PC-3 (cell line): ENCODE measurements at places on chromosomes 13 and 19. TPM values are rescaled to one million over a fixed set of nuclear protein-coding genes. Genes with fewer than 3 reads are reported as not detected.

GRCh38 chr13:45119469-45119990 is 780 bp upstream of the GTF2F2 start:
- H3K27me3 ChIP-seq: no peaks in the 10 kb centered on the region
- no peak overlapping the region for H3K27ac ChIP-seq
- peak overlapping the region; percentile 99 for H3K4me3 ChIP-seq
- DNase-seq: no peak
- H3K4me1 ChIP-seq: peaks cover 13% of the 10 kb centered on the region
- H3K36me3 ChIP-seq: no peaks in the 10 kb centered on the region

GRCh38 chr13:44833139-44833538 is 156.1 kb downstream of the NUFIP1 start:
- no peaks in the 10 kb centered on the region for H3K27me3 ChIP-seq
- H3K4me3 ChIP-seq: no peak overlapping the region
- no peak for DNase-seq
- no peak overlapping the region for H3K27ac ChIP-seq
- H3K36me3 ChIP-seq: no peaks in the 10 kb centered on the region
- peaks cover 15% of the 10 kb centered on the region for H3K4me1 ChIP-seq

GRCh38 chr19:5031231-5032100 is 62.6 kb downstream of the KDM4B start:
- H3K36me3 ChIP-seq: peaks cover 7% of the 10 kb centered on the region
- DNase-seq: peak; percentile 92
- no peak overlapping the region for H3K4me3 ChIP-seq
- peaks cover 6% of the 10 kb centered on the region for H3K4me1 ChIP-seq
- H3K27ac ChIP-seq: no peak overlapping the region

- H3K36me3 ChIP-seq: no peaks in the 10 kb centered on the region
- H3K4me3 ChIP-seq: no peak overlapping the region
- H3K27me3 ChIP-seq: no peaks in the 10 kb centered on the region
- peaks cover 20% of the 10 kb centered on the region for H3K4me1 ChIP-seq
- H3K27ac ChIP-seq: peak overlapping the region; percentile 88
- peak; percentile 78 for DNase-seq
Measured at GRCh38 chr13:42807866-42808265, 26.5 kb downstream of the FAM216B start.

DNA sequence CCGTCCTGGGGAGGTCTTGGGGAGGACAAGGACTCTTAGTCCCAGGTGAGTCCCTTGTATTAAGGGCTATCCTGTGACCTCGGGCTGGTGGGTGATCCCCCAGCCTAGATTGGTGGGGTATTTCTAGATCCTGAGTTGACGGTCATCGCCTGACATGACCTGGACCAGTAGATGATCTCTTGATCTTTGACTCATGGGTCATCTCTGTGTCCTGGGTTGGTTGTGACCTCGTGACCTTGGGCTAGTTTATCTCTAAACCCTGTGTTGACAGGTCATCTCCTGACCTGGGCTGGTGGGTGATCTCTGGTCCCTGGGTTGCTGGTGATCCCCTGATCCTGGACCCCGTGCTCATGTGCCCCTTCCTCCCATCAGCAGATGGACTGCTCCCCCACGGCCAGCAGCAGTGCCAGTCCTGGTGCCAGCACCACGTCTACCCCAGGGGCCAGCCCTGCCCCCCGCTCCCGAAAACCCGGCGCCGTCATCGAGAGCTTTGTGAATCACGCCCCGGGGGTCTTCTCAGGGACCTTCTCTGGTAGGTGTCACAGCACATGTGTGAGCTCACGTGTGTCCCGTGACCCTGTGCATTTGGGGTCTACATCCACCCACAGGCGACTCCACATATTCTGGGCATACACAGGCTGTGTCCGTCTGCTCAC is 6.3 kb downstream of the MIDN start:
- H3K36me3 ChIP-seq: peaks cover 45% of the 10 kb centered on the region
- DNase-seq: no peak
- H3K4me3 ChIP-seq: no peak overlapping the region
- H3K4me1 ChIP-seq: peaks cover 24% of the 10 kb centered on the region
- H3K27ac ChIP-seq: no peak overlapping the region
- no peaks in the 10 kb centered on the region for H3K27me3 ChIP-seq

GRCh38 chr19:1110809-1111640 is 7.2 kb downstream of the GPX4 start:
- H3K4me1 ChIP-seq: no peaks in the 10 kb centered on the region
- no peak overlapping the region for H3K4me3 ChIP-seq
- no peaks in the 10 kb centered on the region; the same call in 1 of the 2 replicates for H3K36me3 ChIP-seq
- no peak for DNase-seq

- no peak overlapping the region for H3K4me3 ChIP-seq
- H3K4me1 ChIP-seq: no peaks in the 10 kb centered on the region
- 0 out of 2 replicates have a peak, but pooled peaks cover 5% of the 10 kb centered on the region for H3K27me3 ChIP-seq
- no peak for DNase-seq
- H3K36me3 ChIP-seq: no peaks in the 10 kb centered on the region
Measured at GRCh38 chr13:39315796-39316195, 277.5 kb downstream of the NHLRC3 start.

DNA sequence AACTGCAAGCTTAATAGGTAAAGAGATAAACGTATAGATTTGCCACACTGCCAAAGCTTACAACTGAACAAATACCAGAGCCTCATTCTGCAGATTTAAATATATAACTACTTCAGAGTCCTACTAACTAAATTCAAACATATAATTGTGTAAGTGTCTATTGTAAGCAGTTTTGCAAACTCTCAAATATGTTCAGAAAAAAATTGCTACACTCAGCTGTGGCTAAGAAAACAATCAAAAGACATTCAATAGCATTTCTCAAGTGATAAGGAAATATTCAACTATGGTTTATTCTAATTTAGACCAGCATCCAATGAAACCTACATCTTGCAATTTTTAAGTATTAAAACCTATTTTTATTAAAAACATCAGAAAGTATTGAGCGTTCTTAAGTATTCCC is 202.4 kb downstream of the KCTD12 start:
- H3K27ac ChIP-seq: no peak overlapping the region
- H3K27me3 ChIP-seq: peaks cover 41% of the 10 kb centered on the region
- H3K36me3 ChIP-seq: no peaks in the 10 kb centered on the region
- no peaks in the 10 kb centered on the region for H3K4me1 ChIP-seq

GRCh38 chr13:44243198-44243857 is 130.3 kb upstream of the SERP2 start:
- H3K4me3 ChIP-seq: no peak overlapping the region
- peak; percentile 59 for DNase-seq
- H3K27me3 ChIP-seq: no peaks in the 10 kb centered on the region
- no peaks in the 10 kb centered on the region for H3K36me3 ChIP-seq

- peak overlapping the region; percentile 21; the same call in 1 of the 2 replicates for H3K27ac ChIP-seq
- DNase-seq: no peak
- no peaks in the 10 kb centered on the region for H3K27me3 ChIP-seq
Measured at GRCh38 chr19:38718747-38719543, 25.3 kb downstream of the CAPN12 start.

- H3K27me3 ChIP-seq: no peaks in the 10 kb centered on the region
- H3K4me1 ChIP-seq: peaks cover 7% of the 10 kb centered on the region
- H3K4me3 ChIP-seq: no peak overlapping the region
- H3K27ac ChIP-seq: no peak overlapping the region
- no peak for DNase-seq
- no peaks in the 10 kb centered on the region for H3K36me3 ChIP-seq
Measured at GRCh38 chr13:77430377-77430951, 103.6 kb upstream of the MYCBP2 start.

- H3K27ac ChIP-seq: no peak overlapping the region
- no peak for DNase-seq
- no peaks in the 10 kb centered on the region for H3K27me3 ChIP-seq
- no peaks in the 10 kb centered on the region for H3K36me3 ChIP-seq
Measured at GRCh38 chr13:36430247-36431203, 1.8 kb upstream of the CCNA1 start.

DNA sequence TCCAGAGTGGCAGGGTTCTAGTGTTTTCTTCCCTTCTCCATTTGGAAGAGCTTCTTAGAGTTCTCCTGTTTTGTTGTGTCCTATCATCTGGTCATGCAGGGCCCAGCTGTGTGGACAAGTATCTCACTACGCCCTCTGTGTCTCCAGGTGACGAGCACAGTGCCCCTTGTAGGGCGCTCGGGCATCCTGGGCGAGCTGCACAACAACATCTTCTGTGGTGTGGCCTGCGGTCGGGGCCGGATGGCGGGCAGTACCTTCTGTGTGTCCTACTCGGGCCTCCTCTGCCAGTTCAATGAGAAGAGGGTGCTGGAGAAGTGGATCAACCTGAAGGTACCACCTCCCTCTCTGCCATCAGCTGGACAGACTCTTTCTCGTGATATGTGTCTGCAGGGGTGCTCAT is 13.0 kb downstream of the WDR62 start:
- no peaks in the 10 kb centered on the region for H3K27me3 ChIP-seq
- H3K4me3 ChIP-seq: no peak overlapping the region
- DNase-seq: no peak
- H3K36me3 ChIP-seq: peaks cover 26% of the 10 kb centered on the region

DNA sequence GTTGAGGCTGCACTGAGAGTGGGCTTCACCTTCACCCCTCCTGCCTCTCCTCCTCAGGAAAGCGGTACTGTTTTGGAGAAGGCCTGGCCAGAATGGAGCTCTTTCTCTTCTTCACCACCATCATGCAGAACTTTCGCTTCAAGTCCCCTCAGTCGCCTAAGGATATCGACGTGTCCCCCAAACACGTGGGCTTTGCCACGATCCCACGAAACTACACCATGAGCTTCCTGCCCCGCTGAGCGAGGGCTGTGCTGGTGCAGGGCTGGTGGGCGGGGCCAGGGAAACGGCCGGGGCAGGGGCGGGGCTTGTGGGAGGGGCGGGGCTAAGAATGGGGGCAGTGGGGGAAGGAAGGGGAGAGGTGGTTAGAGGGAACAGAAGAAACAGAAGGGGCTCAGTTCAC is 7.5 kb downstream of the CYP2A13 start:
- DNase-seq: no peak
- no peaks in the 10 kb centered on the region for H3K36me3 ChIP-seq
- H3K27me3 ChIP-seq: no peaks in the 10 kb centered on the region
- H3K4me1 ChIP-seq: no peaks in the 10 kb centered on the region
- H3K27ac ChIP-seq: no peak overlapping the region

The ACTN4 gene
- total RNA-seq: 382 and 397 TPM in 2 replicates

The ZNF714 gene
- 8.8 and 9.3 TPM in 2 replicates for total RNA-seq

The LSM7 gene
- 204 and 282 TPM in 2 replicates for total RNA-seq

The HCN2 gene
- 0.04 and 0.46 TPM in 2 replicates for total RNA-seq

The MEIOSIN gene
- not detected in 2 replicates for total RNA-seq

The SBSN gene
- total RNA-seq: 0.26 and 2.1 TPM in 2 replicates

The ANGPTL8 gene
- not detected in 2 replicates for total RNA-seq

The EFNA2 gene
- total RNA-seq: not detected in 2 replicates

The ZNF729 gene
- not detected in 2 replicates for total RNA-seq
